ENCODE measurements at places on chromosomes 6 and 20.
A peak's percentile ranks its signal among the peaks of the same experiment; 100 is the strongest.

DNA sequence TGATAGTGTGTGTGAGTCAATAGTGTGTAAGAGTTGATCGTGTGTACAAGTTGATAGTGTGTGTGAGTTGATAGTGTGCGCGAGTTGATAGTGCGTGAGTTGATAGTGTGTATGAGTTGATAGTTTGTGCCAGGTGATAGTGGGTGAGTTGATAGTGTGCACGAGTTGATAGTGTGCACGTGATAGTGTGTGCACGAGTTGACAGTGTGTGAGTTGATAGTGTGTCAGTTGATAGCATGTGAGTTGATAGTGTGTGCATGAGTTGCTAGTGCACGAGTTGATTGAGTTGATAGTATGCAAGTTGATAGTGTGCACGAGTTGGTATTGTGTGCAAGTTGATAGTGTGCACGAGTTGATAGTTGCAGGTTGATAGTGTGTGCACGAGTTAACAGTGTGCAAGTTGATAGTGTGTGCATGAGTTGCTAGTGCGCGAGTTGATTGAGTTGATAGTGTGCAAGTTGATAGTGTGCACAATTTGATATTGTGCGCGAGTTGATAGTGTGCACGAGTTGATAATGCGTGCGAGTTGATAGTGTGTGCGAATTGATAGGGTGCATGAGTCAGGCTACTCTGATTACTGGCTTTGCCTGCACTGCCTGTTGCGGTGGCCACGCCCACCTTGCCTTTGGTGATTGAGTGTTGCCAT lies 35.8 kb upstream of the IYD start:
- DNase-seq, result no peak

DNA sequence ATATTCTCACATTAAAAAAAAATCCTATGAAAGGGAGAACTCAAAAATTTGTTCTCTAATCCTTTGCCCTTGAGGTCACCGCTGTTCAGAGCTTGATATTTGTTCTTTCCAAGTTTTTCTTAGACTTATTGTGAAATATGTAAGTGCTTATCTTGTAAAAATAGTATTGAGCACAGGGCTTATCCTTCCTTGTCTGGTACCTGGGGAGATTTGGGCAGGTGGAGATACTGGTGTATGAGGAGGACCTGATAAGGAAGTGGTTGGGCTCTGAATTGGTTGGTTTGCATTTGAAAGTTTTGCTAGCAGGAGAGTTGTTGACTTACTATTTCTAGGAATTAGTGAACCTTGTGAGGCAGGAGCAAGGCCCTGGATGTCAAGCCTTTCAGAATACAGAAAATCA lies 28.9 kb upstream of the ANKEF1 start:
- DNase-seq, result no peak

DNA sequence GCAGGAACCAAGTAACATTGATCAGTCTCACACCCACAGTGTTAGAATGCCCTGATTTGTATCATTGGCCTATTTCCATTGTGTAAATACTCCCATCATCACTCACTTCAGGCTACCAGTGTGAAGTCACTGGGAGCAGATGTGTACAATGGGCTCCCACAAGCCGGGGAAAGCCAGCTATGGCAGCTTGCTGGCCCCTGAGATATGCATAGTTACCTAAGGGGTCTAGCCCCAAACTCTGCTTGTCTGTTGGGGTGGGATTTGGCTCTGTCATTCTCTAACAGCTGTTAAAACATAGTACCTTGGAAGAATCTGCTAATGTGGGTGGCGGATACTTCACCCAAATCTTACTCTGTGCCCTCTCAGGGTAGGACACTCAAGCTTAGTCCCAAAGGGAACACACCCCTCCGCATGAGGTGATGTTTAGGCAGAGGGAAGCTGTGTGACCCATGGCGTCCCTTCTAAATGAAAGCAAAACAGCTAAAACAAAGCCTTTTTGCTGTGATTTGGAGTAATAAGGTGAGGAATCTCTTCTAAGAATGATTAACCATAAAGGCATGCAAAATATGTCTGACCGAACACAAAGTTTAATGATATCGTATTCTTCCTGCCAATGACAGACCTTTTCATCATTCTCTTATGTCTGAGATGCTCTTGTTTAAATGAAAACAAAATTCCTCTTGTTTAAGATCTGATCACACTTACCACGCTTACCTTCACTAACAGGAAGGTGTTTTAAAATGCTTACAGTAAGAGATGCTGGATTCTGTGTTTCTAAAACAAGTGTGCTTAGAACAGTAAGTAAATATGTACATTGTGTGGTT lies 45.9 kb upstream of the PXDC1 start:
- no peak for DNase-seq

DNA sequence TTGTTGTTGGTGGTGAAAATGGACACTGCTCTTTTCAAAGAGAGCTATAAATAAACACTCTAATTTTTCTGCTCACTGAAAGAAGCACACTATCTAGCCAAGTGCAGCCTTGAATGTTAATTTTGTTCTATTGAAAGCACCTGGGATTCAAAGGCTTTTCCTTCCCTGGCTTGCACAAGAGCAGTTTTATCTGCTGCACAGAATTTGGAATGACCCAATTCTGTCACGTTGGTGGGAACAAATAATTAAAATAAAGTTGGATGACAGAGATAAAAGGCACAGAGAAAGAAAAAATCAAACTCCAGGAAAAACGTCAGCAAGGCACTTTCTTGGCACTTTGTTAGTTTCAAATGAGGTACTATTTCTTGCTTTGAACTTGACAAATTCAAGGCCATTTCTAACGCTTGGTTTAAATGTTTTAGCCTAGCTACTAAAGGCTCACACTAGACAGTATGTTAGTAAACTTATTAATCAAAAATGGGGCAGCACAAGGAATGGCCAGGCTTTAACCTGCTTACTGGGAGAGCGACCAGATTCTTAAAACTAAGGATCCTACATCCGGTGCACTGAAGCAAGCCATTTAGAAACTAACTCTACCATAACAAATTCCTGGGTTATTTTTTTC lies 145.5 kb upstream of the ARG1 start:
- peak; percentile 12 for DNase-seq

- no peak for DNase-seq
These were observed 25.0 kb downstream of the TAB2 start for GRCh38 chr6:149342525-149342924.

DNA sequence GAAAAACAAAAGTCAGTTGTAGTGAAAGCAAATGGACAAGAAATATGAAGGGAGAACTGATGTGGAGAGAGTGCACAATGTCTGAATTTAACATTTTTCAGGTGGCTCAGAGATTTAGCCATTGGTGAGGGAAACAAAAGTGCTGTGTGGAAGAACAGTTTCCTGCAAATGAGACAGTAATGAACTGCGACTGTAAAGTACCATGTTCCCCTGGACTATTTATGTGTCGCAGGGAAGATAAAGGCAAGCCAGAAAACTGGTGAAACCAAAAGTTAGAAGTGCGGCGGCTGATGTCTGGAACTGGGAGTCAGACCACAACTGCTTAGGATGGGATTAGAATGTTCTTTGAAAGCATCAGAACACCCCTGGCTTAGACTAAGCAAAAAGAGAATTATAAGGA lies 905.1 kb upstream of the MAN1A1 start:
- no peak for DNase-seq

DNA sequence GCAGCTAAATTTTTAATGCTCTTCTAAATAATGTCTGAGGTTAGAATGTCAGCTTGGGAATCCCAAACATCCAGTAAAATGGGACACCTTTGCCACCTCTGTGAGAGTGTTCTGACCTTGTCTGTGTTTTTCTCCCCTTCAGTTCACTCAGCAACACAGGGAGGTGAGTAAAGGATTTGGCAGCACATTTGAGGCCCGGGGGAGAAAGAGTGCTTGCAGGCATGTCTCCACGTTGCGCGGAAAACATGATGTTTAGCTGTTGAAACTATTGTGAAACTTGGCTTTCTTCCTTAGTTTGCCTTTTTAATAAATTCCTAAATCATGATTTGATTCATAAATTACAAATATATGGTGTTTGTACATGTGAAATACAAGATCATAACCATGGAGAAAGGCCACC lies 707.8 kb upstream of the FLRT3 start:
- no peak for DNase-seq

GRCh38 chr6:11761744-11762620 lies 16.6 kb downstream of the ADTRP start:
- no peak for DNase-seq

GRCh38 chr20:49381558-49382493 lies 100.6 kb downstream of the KCNB1 start:
- DNase-seq, result peak; percentile 92

DNA sequence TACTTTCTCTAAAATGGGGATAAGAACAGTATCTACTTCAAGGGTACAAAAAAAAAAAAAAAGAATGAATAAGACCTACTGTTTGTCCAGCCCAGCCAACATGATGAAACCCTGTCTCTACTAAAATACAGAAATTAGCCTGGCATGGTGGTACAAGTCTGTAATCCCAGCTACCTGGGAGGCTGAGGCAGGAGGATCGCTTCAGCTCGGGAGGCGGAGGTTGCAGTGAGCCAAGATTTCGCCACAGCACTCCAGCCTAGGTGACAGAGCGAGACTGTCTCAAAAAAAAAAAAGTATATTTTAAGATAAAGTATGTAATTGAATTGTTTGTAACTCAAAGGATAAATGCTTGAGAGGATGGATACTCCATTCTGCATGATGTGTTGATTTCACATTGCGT lies 2.0 kb downstream of the BLTP3A start:
- no peak for DNase-seq

DNA sequence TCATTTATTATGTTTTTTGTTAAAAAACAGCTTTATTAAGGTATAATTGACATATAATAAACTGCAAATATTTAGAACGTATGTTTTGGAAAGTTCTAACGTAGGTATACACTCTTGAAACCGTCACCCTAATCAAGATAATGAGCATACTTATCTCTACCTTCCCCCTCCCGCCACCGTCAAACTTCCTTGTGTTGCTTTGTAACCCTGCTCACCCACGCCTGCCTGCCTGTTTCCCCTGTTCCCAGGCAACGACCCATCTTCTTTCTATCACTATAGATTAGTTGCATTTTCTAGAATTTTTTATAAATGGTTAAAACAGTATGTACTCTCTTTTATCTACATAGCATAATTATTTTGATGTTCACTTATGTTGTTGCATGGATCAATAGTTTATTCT lies 33.5 kb upstream of the GCLC start:
- no peak for DNase-seq

GRCh38 chr6:139029470-139030227 lies 1.1 kb downstream of the ABRACL start:
- peak; percentile 11 for DNase-seq

DNA sequence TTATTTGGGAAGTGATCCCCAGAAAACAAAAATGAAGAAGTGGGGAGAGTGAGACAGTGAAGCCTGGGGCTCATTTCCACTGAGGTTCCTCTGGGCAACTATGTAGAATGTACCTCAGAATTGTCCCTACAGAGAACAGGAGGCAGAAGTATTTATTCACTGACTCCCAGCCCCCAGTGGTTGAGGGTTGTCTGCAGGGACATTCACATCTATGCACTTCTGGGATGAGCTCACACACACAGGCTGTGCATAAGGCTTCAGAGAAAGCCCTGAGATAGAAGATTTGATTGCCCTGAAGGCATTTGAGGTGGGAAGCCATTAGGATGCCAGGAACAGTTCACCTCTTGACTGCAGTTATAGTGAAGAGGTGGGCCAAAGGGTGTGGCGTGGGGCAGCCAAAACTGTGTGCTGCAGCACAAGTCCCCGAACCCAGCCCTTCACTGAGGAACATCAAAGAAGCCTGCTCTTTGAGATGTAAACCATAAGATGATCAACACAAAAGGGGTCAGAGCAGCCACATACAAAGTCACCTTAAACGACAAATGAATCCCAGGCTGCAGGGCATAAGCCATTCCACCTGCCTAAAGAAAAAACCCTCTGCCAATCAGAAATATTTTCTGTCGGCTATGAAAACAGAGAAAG lies 853.8 kb upstream of the FLRT3 start:
- no peak for DNase-seq

- no peak for DNase-seq
These were observed 38.6 kb upstream of the GGTLC1 start for GRCh38 chr20:24027229-24027628.

GRCh38 chr20:47233333-47234188 lies 122.9 kb downstream of the ZMYND8 start:
- DNase-seq, result no peak

- no peak for DNase-seq
These were observed 469 bp upstream of the XRN2 start for GRCh38 chr20:21302664-21303060.

DNA sequence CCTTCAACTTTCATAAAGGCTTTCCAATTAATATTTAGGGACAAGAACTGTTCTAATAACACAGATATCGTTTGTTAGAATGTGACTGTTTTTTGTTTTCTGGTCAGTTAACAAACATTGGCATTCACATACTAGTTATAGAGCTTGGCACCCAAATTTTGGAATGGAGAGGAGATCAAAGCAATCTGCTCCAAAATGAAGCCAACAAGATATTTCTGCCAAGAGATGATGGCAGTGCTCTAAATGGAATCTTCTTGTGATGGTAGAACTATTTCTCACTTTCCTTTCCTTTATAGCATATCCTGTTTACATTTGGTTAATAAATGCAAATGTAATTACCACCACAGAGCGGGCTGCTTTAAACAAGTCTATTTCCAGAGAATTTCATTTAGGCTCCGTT lies 208.3 kb upstream of the RIMS1 start:
- peak; percentile 95 for DNase-seq

DNA sequence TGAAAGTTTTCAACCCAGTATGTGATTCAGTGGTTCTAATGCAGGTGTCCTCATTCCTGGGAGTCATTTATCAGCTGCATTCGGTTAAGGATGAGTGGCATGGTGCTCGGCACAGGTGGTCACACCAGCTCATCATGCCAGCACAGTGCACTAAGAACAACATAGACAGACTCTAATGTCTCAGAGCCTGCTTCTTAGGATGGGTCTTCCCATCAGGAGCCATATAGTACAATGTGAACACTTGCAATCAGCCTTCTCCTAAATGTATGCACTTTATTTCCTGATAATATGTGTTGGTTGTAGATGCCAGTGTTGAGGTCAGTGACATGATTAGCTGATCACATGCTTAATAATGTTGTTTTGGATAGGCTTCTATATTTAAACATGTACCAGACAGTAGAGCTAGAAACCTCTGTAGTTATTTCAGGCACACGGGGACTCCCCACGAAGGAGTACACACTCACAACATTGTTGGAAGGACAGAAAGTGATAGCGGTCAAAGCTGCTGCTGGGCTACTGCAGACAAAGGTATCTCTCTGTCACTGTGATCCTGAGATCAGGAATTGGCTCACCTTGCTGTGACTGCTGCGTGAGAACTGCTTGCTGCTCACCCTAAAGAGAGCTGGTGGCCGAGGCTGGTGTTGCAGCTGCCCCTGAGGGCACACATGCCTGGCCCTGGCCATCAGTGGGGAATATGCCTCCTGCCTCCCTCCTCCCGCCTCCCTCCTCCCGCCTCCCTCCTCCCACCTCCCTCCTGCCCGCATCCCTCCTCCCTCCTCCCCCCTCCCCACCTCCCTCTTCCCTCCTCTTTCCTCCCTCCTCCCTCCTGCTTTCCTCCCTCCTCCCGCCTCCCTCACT lies 195.4 kb downstream of the SMOC2 start:
- DNase-seq, result no peak
